ENCODE measurements at places on chromosomes 1 and 21.

DNA sequence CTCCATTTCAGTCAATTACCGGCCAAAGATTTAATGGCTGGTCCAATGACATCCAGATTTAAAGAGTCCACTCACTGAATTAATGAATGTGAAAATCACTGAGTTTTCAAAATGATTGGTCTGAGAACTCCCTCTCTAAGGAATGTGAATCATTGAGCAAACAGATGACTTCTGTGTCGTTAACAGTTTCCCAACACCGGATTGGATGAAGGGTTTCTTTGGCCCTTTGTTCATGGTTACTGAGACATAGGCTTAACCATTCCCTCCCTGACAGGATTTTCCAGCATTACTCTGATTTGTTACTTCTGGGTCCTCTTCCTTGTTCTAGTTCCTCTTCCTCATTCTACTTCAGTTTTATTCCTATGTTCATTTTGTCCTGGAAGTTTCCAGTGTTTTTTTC is 1.5 kb upstream of the CLDN17 start:
- no peak for DNase-seq

- DNase-seq, result no peak
These were observed 106.2 kb downstream of the NIBAN1 start for GRCh38 chr1:184867866-184868689.

DNA sequence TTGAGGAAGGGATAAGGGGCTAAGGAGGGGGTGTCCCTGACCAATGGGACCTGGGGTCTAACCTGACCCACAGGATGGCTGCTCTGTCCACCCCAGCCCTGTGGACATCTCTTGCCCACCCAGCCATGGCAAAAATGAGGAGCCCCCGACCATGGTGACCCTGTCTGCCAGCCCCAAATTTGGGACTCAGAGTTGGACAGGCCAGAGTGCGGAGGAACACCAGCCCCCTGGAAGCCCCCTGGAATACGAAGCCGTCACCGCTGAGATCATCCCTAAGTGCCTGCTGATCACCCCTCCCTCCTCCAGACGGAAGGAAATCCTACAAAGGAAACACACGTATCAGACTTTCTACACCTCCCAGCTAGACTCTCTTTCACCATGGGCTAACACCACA is 119.3 kb downstream of the SIK1 start:
- DNase-seq, result no peak

DNA sequence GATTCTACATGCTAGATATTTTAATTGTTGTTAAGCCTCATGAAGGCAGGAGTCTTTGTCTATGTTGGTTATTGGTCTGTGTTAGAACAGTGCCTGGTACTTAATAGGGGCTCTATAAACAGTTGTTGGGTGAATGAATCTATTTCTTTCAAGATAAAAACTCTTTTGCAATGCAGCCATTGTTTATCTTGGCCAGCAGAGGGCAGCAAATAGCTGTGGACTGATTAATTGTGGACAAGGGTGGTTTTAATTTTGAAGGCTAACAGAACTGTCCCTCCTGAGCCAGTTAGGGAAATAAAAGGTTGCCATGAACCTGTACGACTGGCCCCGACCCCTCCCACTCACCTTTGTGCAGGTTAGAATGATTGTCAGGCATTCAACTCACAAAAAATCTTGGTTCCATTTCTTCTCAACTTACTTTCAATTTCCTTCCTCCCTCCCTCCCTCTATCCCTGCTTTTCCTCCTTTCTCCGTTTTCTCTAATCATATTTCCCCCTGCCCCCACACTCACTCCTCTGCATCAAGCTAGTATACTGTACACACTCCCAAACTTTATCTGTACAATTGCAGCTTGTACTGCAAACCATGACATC is 66.3 kb upstream of the DIRAS3 start:
- DNase-seq, result no peak

- no peak for DNase-seq
These were observed 25.2 kb upstream of the FOXE3 start for GRCh38 chr1:47390843-47391242.

- DNase-seq, result no peak
These were observed 4.9 kb upstream of the TBX15 start for GRCh38 chr1:118992868-118993699.

DNA sequence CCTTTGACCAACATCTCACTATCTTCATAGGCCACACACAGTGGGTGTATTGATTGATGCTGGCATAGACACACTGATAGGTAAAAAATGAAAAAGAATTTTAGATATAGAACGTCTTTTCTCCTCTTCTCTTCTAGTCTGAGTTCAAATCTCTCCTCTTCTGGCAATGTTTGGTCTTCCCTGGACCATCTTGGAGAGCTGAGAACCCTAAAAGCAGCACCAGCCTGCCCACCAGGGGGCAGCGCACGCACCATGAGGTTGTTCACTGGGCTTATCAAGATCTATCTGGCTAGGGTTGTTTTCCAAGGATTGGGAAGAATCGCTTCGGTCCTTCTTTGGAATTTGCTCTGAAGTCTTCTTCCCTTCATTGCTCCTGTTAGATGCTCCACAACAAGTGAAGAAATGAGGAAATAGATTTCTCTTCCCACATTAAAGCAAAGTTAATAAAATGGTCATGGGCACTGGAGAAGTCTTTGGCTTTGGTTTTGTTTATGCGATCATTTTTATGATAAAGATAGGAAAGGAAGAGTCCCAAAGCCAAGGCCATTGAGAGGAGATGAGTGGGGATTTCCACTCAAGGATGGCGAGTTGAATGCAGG is 104.0 kb upstream of the OLIG2 start:
- DNase-seq, result peak; percentile 25

GRCh38 chr1:31243501-31244286 is 4.0 kb upstream of the NKAIN1 start:
- DNase-seq, result no peak

- DNase-seq, result no peak
These were observed 42.7 kb downstream of the HSD3B1 start for GRCh38 chr1:119549719-119550132.

DNA sequence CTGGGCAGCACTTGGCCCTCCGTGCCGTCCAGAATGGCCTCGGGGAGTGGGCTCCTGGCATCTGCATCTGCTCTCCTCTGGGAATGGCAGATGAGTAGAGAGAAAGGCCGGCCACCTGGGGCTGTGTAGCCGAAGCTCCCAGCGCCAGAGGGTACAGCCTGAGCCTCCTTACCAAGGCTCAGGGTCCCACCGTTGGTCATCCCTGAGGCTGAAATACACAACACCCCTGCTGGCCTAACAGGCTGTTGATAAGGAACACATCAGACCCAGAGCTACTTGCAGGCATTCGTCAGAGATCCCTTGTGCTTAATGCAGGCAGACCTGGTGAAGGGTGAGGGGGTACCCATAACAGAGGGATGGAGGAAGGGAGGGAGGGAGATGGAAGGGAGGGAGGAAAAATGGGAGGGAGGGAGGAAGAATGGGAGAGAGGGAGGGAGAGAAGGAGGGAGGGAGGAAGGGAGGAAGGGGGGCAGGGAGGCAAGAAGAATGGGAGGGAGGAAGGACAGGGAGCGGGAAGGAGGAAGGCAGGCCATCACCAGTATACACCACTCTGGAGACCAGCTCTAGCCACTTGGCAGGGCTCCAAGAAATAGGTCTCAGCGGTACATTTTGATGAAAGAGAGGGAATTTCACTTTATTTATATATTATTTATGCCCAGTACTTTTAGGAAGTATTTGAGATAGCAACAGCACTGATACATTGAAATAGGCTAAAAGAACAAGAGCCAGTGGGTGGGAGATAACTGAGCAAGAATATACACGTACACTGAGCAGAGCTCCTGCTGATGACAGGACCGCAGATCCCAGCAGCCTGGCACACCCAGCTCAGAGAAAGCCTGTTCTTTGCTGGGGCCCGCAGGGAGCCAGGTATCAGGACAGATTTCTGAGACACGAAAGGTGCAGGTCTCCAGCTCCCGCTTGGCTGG is 315.0 kb upstream of the VAMP3 start:
- DNase-seq, result no peak

DNA sequence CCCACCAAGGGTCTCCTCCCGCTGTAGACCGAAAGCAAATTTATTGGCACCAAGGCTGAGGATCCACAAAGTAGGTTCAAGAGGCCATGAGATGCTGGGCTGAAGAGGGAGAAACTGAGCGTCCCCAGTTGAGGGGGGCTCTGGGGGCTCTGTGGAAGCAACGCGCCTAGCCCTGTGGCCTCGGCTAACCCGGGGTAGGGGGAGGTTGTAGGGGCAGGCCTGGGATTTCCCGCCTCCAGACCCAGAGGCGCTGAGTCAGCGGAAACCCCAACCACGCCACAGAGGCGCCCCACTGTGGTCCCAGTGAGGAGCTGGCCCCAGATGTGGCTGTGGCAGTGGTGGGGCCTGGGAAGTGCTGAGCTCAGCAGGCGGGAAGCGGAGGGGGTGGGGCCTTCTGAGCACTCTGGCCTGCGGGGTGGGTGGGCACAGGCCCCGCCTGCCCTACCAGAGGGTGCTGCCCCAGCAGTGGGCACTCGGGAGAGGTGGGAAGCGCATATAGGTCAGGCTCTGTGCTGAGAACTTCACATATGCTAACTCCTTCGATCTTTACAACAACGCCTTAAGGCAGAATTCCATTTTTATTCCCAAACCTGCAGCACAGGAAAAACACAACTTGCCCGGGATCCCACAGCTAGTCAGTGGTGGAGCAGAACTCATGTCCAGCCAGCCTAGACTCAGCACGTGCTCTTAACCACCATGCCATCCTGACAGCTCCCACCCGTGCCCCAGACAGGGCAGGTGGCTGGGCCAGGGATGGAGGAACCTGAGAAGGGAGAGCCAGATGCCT is 1.5 kb upstream of the COL16A1 start:
- peak; percentile 9 for DNase-seq

- DNase-seq, result no peak
These were observed 1.5 kb upstream of the PTP4A2 start for GRCh38 chr1:31939484-31940329.

DNA sequence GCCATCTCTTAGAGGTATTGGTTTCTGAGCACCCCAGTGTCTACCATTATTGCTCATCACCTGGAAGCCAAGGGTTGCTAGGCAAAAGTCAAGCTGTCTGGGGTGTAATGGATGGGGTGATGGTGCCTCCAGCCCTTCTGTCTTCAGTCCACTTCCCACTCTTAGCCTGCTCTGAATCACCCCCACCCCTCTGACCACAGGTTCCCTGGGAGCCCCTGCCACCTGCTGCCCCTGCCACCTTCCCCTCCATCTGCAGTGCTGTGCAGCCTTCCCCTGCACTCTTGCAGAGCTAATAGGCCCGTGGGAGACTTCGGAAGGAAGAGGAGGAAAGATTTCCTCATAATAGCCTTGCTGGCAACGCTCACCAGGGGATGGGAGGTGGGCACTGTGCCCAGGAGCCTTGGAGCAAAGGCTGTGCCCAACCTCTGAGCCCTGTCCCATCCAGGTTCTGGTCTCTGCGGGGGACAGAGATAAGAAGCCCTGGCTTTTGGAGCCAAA is 35.5 kb downstream of the CAPN2 start:
- DNase-seq, result no peak

GRCh38 chr1:100720101-100720500 is 559 bp downstream of the VCAM1 start:
- no peak for DNase-seq

GRCh38 chr1:174656409-174657059 is 208.8 kb downstream of the GPR52 start:
- DNase-seq, result no peak

GRCh38 chr1:150841626-150842025 is 33.6 kb upstream of the CTSK start:
- no peak for DNase-seq

DNA sequence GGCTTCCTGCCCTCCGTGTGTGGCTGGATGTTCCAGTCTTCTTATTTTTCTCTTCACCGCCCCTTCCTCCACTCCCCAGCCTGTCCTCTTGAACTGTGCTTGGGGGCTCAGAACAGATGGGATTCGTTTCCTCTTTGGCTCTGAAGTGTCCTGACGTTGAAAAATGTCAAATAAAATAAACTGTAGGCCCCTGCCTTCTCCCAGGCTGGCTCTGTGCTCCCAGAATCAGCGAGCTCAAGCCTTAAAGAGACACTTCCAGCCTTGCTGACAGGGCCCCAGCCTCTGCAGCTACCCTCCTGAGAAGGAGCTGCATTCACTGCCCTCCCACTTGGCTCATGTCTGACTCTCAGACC is 104.2 kb upstream of the IPO9 start:
- no peak for DNase-seq

DNA sequence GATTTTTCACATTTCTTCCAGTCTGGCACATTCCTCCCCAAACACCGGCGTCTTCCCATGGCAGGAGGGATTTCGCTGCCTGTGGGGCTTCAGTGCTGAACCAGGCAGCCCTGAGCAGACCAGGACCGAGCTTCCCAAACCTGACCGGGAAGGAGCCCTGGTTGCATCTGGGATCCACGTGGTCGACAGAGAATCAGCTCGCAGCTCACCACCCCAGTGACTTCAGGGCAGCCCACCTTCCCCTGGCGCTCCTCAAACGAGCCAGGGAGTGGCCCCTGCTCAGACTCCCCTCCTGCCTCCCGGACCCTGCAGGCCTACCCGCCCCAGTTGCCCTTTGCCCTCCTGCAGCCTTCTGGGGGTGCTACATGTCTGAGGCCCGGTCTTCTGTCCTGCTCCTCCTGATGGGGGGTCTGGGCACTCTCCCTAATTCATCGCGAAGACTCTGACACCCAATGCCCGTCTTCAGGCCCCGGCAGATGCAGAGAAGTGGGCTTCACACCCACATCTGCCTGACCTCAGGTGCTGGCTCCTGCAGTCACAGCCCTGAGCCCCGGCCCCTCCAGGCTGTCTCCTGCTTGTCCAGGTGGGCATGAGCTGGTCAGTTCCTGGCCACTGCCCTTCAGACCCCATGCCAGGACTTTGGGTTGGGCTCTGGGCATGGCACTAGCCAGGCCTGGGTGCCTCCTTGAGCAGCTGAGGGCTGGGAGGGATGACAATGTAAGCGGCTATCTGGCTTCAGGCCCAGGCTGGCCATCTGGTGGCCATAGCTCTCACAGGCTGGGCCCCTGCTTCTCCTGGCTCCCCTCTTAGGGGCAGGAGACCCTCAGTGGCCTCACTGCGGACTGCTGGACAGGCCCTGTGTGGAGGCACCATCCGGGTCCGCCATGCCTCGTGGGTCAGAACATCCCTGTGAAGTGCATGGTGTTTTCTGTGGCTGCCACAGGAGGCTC is 26.1 kb upstream of the PRSS38 start:
- no peak for DNase-seq

DNA sequence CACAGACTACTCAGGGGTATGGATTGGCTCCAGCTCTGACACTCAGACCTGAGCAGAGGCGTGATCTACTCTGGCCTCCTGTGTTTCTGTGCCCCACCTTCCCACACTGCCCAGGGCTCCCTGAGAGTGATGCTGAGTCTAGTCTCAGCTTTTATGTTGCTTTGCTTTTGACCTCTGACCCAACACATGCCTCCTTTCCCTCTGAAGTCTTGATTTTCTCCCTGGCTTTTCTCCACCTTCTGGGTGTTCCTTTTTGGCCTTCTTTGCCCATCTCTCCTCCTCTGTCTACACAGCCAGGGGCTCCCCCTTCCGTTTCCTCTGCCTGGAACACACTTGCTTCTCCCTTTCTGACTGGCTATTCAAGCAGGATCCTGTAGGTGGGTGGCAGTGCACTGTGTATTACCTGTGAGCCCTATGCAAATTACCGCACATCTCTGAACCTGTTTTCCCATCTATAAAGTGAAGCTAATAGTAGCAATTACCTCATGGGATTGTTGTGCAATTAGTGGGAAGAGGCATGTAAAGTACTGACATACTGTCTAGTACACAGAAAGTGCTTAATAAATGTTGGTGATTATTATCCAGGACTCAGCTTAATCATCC is 13.7 kb upstream of the MEX3A start:
- no peak for DNase-seq

- DNase-seq, result no peak
These were observed 231.7 kb upstream of the AJAP1 start for GRCh38 chr1:4422504-4423289.

Data from stimulated activated CD4-positive, alpha-beta T cell treated with anti-CD3 and anti-CD28 coated beads, Interleukin-1b, Interleukin-23, amount 100 ng/mL, for 1 hour (primary cell).